Natural killer cell (primary cell): ENCODE measurements at places on chromosomes 4 and X.

GRCh38 chr4:152606753-152607152 lies 70.9 kb upstream of the FBXW7 start:
- no peak for DNase-seq

GRCh38 chrX:568311-568710 lies 62.3 kb upstream of the SHOX start:
- DNase-seq = no peak

- DNase-seq = no peak
Observed at GRCh38 chrX:34903316-34903715, 39.3 kb upstream of the FAM47B start.

GRCh38 chrX:131217989-131218388 lies 71.1 kb downstream of the IGSF1 start:
- DNase-seq = no peak

DNA sequence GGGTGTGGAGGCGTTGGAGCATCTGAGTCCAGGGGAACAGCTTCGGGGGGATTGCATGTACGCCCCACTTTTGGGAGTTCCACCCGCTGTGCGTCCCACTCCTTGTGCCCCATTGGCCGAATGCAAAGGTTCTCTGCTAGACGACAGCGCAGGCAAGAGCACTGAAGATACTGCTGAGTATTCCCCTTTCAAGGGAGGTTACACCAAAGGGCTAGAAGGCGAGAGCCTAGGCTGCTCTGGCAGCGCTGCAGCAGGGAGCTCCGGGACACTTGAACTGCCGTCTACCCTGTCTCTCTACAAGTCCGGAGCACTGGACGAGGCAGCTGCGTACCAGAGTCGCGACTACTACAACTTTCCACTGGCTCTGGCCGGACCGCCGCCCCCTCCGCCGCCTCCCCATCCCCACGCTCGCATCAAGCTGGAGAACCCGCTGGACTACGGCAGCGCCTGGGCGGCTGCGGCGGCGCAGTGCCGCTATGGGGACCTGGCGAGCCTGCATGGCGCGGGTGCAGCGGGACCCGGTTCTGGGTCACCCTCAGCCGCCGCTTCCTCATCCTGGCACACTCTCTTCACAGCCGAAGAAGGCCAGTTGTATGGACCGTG lies 2.2 kb downstream of the AR start:
- DNase-seq = no peak

DNA sequence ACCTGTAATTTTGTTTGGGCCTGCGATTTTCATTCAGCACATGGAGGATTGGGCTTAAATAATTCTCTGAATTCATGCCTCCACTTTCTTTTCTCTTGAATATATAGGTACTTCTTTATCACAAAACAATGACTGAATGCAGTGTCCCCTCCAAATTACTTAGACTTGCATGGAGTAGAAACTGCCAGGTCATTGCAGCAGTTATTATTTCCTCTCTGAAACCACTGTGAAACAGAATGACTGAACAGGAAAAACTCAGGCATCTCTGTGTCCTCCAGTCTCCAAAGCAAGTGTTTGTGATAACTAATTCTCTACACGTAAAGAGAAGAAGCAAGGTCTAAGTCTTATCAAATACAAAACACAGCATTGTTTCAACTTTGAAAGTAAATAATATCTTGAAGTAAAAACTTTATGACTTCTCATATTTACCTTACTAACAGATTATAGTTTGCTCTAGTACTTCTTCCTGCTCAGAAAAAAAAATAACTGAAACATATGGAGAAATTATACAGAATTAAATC lies 144.5 kb upstream of the DIAPH2 start:
- DNase-seq = no peak

GRCh38 chr4:98613453-98614075 lies 44.8 kb downstream of the TSPAN5 start:
- no peak for DNase-seq

DNA sequence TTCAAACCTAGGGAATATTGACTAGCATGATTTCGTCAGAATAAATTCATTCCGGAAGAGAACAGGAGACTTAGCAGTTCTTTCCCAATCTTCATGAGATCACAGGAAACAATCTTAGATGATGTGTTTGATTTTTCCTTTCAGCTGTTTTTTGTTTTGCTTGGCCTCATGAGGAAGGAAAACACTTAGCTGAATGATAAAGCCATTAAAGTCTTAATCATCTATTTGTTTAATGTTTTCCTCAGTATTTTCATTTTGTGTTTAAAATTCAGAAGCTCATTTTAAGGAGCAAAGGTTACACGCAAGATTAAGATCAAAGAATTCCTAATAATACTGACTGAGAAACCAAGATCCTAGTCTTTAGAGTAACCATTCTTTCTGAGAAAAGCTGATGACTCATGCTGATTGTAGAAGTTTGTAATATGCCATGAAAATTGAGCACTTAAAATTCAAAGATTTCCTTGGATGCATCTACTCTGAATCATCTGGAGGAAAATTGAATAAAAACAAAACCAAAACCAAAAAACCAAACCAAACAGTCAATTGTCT lies 15.4 kb upstream of the TBC1D19 start:
- no peak for DNase-seq

GRCh38 chr4:80237992-80238391 lies 28.5 kb upstream of the FGF5 start:
- no peak for DNase-seq

- DNase-seq = no peak
Observed at GRCh38 chr4:34289489-34289888, 1954.8 kb downstream of the ARAP2 start.

DNA sequence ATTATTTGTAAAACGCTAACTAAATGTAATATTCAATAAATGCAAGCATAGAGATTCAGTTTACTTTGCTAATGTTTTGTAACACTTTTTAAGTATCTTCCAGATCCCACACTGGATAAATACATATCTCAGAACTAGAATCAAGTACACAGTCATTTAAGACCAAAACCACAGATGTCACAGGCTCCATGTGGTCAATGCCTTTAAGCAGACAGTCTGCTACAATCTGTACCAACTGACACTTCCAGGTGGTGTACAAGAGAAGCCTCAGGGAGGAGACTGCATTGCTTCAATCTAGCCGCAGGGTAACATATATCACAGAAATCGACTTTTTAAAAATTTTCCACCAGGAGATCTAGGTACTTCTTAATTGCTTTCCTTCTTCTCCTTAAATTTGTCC lies 229.6 kb upstream of the DIAPH2 start:
- DNase-seq = no peak

DNA sequence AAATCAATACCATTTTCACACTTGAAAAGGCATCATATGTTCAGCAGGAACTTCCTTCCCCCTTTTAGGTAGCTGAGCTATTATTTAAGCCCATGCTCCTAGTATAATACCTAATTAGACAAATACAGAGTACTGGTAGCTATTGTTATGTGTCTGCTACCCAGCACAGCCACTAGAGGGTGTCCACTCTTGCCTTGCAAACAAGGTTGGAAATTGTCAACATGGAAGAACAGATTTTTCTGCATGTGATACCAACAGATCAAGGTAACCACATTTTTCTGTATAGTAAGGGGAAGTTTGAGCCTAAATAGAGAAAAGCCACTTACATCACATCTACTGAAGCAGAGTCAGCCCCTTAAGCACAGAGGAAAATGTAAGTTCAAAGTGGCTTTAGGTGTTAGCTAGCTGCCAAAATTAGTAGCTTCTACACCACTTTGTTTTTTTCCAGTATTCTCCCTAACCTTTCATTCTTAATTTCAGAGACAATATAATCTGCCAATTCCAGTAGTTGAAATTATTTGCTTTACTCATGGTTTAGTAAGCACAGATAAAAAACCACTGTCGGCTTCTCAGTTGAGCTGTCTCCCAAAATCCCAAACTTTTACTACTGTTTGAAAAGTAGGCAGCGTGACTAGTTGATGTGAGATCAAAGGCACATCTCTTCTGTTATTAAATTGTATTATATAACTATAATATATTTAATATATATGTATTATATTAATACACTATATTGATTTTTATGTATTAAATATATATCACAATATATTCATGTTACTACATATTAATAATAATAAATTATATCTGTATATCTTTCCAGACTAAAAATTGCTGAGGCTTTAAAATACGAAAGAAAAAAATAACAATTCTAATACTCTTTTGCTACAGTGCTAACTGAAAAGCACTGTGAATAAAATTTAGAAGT lies 38.2 kb downstream of the EDNRA start:
- peak; percentile 66 for DNase-seq

DNA sequence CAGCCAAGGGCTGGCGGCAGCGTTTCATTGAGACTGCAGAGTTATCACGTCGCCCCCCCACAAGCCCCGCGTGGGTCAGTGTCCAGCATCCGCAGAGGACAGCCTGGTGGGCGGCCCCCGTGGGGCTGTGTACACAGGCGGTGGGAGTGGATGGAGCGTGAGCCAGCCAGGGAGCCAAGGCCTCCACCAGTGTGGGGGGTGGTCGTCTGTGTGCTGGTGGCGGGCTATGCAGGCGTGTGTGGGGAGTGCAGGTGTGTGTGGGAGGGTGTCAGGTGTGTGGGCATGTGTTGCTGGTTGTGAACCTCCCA lies 56.5 kb upstream of the NKX1-1 start:
- DNase-seq = no peak

- DNase-seq = no peak
Observed at GRCh38 chr4:15577508-15577907, 77.6 kb downstream of the FBXL5 start.

DNA sequence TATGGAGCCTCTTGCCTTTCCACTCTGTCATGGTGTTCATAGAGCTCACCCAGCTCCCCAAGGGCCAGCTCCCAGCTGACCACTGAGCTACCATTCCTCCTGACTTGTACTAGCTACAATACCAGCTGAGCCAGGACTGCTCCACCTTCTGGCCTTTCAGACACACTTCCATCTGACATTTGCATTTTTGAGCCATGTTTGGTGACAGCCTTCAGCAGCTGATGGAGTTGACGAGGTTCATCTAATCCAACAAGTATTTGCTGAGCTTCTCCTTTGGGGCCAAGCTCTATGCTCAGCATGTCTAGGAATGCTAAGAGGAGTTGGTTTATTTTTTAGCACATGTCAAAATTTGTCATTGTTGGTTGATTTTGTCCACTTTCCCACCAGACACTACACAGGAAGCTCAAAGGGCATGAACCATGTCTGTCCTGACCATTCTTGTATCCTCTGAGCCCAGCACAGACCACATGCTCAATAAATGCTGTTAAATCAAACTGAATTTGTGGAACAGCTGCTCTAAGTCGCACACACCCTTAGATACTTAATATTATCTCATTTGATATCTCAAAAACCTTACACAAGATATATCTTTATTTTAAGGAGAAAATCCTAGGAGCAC lies 142.6 kb upstream of the PPARGC1A start:
- DNase-seq = no peak

GRCh38 chrX:56618323-56618722 lies 54.9 kb downstream of the UBQLN2 start:
- DNase-seq = no peak

DNA sequence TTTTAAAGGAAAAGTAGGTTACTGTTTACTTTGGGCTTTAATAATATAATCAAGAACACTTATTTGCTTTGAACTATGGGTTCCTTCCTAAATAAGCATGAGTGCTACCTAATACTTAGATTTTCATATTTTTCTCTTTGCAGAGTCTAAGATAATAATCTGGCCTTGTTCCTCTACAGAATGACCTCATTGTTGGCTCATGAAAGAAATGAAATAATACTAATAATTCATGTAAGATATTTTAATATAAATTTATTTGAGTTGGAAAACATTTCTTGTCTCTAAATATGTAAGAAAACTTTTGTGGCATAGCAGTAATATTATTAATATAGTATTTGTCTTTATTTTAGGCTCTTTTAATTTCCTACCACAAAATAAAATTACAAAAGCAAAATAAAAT lies 601.3 kb downstream of the IQCM start:
- DNase-seq = no peak

GRCh38 chr4:3655485-3655884 lies 110.7 kb upstream of the ADRA2C start:
- DNase-seq = no peak

GRCh38 chrX:4663085-4663484 lies 949.6 kb upstream of the PRKX start:
- DNase-seq = no peak

DNA sequence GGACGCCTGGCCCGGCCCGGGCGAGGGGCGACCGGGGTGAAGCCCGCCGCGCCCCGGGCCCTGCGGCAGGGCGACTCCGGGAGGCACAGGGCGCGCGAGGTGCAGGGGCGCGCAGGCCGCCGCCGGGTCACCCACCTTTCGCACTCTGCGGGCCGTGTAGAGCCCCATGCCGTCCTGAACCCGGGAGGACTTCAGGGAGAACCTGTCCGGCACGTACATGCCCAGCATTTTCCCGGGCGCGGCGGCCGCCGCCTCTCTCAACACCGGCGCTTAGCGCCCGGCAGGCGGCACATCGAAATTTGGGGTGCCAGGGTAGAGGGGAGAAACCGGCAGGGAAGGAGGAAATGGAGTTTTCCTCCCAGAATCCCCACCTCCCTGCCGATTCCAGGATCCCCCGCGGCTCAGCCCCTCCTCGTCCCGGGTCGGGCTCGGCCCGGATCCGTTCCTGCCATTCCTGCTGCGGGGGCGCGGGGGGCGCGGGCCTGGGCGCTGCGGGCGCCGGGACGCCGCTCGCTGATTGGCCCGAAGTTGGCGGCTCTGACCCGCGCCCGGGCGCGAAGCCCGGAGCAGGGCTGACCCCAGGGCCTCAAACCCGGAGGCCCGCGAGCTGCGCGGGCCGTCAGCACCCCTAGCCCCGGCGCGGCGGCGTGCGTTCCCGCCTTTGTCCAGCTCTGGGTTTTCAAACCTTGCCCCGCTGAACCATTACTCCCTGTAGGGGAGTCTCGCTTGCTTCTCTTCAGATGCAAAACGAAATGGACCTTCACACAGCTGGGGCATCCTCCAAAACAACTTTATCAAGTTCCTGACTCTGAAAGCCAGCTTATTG lies at the start of gene PRDM5:
PRDM5 (minus strand) TSS at position 346 of the 826 bp plus-strand sequence; CDS start at position 228, 118 bp downstream.
- DNase-seq = peak; percentile 50

- no peak for DNase-seq
Observed at GRCh38 chrX:51955200-51955599, 61.8 kb downstream of the MAGED1 start.

DNA sequence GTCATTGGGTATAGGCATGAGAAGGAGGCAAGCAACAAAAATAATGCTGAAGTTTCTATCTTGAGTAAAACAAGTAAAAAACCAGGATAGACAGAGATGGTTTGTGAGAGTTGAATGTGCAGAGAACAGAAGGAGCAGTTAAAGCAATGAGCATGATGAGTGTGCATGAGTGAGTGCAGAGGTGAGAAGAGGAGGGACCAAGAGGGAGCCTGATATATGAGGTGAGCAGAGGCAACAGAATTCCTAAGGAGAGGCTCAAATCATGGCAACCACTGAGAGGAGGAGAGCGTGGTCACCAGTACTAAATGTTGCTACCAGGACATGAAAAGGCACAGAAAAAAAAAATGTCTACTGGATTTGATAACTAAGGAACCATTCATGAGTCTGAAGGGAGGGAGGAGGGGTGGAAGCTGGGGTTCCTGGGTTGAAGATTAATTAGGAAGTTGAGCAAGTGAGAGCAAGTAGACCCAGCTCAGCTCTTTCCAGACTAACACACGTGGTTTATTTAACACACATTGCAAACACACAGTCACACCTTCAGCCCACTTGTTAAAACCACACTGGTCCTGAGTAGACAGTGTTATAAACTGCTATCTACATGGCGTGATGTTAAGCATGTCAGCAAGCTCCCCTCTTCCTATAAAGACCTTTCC lies 69.0 kb upstream of the IQCM start:
- peak; percentile 2 for DNase-seq

- DNase-seq = no peak
Observed at GRCh38 chr4:49044270-49044669, 58.2 kb downstream of the CWH43 start.

GRCh38 chrX:42567268-42567667 lies 210.7 kb downstream of the PPP1R2C start:
- DNase-seq = no peak
